ENCODE measurements at places on chromosomes 12 and 14.

GRCh38 chr14:34640826-34641225, 10.9 kb upstream of the SNX6 start:
- no peak for DNase-seq

DNA sequence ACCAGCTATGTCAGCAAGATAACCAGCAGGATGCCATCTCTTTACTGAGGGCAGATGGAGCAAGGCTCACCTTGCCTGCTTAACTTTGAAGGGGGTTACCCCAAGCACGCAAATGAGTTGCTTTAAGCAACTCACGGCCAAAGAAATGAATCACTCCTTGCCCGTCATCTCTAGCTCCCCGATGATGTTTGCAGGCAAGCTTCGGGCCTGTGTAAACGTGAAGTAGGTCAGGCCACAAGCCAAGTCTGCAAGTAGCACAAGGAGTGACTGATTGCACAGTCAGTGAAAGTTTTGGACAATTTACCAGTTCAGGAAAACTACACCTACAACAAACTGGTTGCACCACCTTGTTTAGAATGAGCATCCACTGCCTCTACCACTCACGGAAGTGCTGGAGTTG, 699.7 kb upstream of the TBX3 start:
- DNase-seq: no peak

- no peak for DNase-seq
Measured at GRCh38 chr14:51816031-51816430, 44.4 kb upstream of the GNG2 start.

- no peak for DNase-seq
Measured at GRCh38 chr12:60176891-60177290, 581.1 kb downstream of the SLC16A7 start.

GRCh38 chr14:54706769-54707168, 139.8 kb downstream of the SAMD4A start:
- DNase-seq: no peak
